Stimulated activated CD4-positive, alpha-beta T cell treated with anti-CD3 and anti-CD28 coated beads, Interleukin-1b, Interleukin-23, amount 100 ng/mL, for 1 hour (primary cell): ENCODE measurements at places on chromosomes 7 and 10.

- no peak for DNase-seq
Observed at GRCh38 chr10:119896937-119897770, 4.6 kb downstream of the SEC23IP start.

DNA sequence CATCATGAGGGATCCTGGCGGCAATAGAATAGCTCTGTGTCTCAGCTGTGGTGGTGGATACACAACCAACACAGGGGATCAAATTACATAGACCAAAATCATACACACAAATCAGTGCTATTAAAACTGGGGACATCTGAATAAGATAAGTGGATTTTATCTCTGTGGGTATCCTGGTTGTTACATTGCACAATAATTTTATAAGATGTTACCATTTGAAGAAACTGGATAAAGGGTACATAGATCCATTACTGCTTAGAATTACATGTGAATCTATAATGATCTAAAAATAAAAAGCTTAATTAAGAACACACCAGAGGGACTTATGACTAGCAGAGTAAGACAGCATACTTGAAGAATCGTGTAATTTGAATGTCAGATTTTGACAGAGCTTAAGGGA is 8.2 kb upstream of the FAM3C start:
- DNase-seq, result no peak

GRCh38 chr7:156607332-156608172 is 33.0 kb upstream of the RNF32 start:
- DNase-seq, result no peak

DNA sequence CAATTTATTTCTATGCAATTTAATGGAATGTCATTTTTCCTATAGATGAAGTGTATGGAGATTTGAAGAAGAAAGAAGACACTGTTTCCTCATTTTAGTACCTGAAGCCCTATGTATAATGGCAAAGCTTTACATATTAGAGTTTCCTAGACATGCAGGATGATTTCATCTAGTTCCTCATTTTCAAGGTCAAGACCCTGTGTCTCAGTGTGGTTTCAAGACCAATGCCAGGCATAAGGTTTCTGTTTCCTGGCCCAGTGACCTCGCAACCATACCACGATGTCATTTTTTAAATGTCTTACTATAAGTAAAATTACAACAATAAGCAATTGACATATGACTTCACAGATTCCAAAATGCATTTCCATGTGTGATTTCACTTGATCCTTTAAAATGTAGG is 336.5 kb upstream of the PRKCQ start:
- no peak for DNase-seq

DNA sequence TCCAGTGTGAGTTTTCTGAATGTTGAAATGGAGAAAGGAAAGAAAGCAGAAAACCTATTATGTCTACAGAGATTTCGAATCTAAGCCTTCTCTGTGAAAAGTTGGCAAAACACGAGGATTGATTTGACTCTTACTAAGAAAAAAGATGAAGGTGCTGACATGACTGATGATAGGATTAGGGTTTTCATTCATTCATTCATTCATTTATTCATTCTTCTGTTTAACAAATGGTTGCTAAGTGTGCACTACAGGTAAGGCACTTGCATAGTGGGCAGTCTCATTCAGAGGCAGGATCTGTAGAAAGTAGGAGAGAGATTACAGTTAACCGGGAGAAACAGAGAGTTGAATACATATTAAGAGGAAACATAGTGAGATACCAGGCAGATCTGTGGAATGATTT is 137.1 kb downstream of the ZNF365 start:
- no peak for DNase-seq

DNA sequence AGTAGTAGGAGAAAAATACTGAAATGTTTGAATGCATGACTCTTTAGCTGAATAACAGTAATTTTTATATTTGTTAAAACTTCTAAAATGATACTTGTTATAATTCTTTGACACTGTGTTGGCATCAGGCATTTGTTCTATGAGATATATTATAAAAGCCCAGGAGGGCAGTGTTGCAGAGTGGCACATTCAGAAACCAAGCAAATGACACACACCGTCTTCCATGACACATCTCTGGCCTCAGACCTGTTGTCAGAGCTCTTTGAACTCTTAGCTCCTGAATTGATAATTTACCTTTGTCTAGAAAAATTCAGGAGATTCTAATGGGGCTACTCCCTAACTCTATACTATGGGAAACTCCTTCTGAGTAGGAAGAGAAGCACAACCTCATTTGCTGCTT is 62.4 kb upstream of the MDFIC start:
- no peak for DNase-seq

DNA sequence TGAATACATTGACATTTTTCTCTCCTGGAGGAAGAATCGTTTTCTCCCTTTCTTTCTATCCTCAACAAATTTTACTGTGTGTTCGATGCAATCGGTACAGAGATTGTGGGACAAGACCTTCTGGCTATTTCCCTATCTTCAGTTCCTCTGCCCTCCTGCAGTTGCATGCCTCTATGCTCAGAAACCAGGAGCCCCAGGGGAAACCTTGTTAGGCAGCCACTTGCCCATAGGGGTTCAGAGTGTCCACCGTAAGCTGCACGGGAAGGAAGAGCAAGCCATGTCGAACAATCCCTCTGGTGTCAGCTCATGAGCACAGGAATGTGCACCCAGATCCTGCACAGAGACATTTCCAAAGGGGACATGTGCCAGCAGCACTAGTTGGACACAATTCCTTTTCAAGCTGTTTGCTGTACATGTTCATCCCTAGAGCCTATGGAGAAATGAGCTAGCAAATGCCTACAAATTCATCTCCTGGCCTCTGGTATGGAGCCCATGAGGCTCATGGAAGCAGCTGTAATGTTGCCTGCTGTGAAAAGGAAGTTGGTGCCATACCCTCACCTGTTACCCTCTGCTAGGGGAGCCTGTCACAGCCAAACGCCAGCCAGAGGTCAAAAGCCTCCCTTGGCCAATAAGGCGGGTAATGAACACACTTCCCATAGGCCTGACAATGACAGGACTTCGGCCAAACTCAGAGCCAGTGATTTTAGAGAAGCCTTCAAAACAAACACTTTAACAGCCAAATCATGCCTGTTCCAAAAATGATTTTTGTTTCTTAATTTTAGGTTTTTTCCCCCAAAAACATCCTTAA is 35.9 kb upstream of the ASAH2 start:
- no peak for DNase-seq

DNA sequence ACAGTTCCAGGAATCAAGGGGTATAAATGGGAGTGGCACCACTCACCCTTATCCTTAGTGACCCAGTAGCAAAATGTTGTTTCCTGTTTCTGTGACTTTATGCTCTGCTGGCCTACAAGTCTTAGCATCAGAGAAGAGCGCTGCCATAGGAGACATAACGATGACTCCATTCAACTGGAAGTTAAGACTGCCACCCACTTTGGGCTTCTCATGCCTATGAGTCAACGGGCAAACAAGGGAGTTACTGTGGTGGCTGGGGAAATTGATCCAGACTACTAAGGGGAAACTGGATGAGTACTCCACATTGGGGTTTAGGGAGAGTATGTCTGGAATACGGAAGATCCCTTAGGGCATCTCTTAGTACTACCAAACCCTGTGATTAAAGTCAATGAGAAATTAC is 40.6 kb upstream of the PIK3CG start:
- no peak for DNase-seq

GRCh38 chr7:94738071-94738470 is 82.1 kb upstream of the SGCE start:
- no peak for DNase-seq

DNA sequence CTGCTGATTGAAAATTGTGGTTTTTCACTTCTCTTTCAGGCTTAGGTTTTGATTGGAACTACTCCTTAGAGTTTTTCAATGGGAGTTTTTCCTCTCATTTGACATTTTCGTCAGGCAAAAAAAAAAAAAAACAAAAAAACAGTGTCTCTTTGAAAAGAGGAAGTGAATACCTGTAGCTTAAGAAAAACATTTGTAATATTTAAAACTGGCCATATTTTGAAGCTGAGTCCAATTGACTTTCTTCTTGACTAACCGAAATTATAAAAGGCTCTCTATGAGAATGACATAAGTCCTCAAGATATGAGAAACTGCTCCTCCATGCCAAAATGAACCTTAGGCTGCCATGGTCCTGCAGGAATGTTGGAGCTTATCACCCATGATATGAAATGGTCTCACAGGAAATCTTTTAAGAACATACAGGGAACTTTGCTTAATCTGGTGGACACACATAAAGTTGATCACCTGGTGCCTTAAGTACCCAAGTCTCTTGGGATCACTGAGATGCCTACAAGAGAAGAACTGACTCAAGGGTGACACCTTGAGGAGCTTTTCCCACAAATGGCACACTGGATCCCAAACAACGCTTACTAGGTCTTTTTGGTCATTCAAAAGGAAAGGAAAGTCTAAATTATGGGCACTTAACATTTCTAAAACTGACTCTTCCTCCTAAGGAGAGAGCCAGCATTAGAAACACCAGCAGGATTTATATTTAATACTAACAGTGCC is 263.4 kb downstream of the CDC14C start:
- no peak for DNase-seq

- DNase-seq, result no peak
Observed at GRCh38 chr10:95516774-95517373, 44.3 kb downstream of the SORBS1 start.

DNA sequence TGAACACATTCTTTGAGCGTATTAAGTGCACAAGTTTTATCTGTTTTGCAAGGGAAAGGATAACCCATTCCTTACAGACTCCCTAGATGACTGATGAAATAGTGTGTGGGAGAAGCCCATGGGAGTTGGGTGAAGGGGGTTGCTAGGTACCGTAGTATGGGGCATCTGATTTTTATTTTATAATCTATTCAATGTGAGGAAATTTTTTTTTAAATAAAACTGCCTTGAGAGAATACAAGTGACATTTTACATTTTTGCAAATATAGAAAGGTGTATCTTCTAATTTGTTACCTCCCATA is 1.4 kb downstream of the BTAF1 start:
- DNase-seq, result no peak

DNA sequence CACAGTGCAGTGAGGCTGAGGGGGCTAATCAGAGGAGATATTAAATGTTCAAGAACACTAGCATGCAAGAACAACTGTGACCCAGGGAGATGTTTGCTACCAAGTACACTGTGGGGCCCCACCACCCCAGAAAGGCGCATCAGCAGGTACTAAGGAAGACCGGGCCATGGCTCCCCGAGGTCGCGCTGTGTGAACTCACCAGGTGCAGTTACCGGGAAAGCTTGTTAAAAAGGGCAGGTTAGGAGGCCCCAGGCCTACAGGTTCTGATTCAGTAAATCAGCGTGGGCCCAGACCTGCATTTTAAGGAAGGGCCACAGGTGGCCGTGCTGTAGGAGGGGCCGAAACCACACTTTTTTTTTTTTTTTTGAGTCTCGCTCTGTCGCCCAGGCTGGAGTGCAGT is 54.6 kb downstream of the TMEM209 start:
- no peak for DNase-seq

- DNase-seq, result no peak
Observed at GRCh38 chr10:76037531-76038155, 606.2 kb downstream of the LRMDA start.

- no peak for DNase-seq
Observed at GRCh38 chr7:158315326-158315725, 272.3 kb downstream of the PTPRN2 start.

- DNase-seq, result no peak
Observed at GRCh38 chr7:39417642-39418041, 148.6 kb upstream of the YAE1 start.

DNA sequence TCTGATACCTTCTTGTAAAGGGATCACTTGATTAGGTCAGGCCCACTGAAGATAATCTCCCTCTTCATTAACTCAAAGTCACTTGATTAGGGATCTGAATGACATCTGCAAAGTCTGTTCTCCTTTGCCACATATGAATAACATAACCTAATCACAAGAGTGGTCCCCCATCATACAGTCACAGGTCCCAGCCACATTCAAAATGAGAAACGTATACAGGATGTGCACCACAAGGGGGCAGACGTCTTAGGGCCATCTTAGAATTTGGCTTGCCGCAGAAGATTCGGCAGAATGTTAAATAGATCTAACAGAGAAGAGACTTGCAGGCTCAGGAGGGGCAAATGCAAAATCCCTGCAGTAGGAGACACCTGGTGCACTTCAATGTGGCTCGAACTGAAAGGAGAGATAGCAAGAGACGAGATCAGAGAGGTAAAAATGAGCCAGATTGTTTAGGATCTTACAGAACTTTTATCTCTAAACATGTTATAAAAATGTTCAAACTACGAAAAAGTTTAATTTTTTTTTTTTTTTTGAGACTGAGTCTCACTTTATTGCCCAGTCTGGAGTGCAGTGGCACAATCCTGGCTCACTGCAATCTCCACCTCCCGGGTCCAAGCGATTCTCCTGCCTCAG is 10.4 kb upstream of the SMC3 start:
- DNase-seq, result peak; percentile 54

- no peak for DNase-seq
Observed at GRCh38 chr7:82122275-82122674, 321.3 kb downstream of the CACNA2D1 start.

DNA sequence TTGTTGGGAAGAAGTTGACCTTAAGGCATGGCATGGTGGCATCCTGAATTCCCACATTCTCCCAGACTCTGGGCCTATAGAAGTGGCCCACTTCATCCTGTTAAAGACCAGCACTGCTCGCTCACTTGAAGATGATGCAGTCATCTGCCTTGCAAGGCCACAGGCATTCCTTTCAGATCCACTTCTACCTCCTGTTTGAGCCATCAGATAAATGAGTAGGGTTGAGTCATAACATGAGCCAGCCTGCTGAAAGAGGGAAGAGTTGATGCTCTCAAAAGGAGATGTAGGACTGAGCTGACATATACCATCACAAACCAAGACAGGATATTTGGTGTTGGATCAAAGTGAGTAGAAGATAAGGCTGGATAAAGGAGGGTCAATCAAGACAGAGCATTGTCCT is 1.5 kb upstream of the EBLN1 start:
- DNase-seq, result no peak

DNA sequence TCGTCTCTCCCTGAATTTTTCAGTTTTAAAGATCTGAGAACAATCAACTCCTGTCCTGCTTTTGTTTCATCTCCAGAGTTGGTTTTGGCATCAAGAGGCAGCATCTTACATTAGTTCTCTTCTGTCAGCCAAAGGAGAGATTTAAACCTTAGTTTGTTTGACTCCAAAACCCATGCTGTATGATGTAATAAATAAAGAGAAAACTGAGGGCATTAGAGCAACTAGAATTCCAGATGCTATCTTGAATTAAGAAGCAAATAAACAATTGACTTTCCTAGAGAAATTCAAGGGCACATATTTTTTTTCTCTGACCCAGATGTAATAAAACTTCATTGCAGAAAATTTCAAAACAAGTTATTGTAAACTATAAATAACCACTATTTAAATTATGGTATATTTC is 54.4 kb downstream of the INHBA start:
- DNase-seq, result no peak

DNA sequence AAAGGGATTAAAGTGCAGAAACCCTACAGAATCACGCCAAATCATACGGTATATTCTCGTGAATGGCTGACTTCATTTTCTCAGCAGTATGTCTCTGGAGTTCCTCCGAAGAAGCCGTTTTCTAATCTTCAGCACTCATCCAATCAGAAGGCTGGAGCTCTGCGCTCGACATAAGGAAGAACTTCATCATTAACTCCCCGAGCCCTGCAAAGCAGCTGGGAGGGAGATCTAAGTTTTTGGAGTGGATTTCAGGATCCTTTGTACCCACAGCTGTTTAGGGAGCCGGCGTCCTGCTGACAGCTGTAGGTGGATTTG is 40.7 kb upstream of the SDK1 start:
- DNase-seq, result no peak

GRCh38 chr7:140903741-140904480 is 20.8 kb downstream of the BRAF start:
- DNase-seq, result no peak

GRCh38 chr7:568031-568951 is 48.6 kb upstream of the PDGFA start:
- DNase-seq, result no peak
